ENCODE measurements at places on chromosomes 6 and 20.

GRCh38 chr6:124780623-124781022, 181.6 kb upstream of the RNF217 start:
- no peak for DNase-seq

DNA sequence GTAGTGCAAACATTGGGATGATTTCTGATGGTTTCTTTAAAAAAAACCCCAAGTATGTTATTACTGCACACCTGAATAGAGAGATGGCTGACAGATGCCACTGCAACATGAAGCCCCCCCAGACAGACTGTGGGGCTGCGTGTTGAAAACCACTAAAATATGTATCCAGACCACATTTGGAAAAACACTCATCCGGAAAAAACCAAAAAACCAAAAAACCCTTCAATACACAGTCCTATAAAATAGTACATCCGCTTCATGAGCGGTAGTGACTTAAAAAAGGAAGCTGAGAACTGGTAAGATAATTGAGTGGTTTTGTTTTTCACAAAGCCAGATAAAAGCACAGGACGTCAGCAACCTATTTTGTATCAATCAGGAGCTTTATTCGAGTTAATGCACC, 47.1 kb upstream of the EDN3 start:
- DNase-seq = no peak

DNA sequence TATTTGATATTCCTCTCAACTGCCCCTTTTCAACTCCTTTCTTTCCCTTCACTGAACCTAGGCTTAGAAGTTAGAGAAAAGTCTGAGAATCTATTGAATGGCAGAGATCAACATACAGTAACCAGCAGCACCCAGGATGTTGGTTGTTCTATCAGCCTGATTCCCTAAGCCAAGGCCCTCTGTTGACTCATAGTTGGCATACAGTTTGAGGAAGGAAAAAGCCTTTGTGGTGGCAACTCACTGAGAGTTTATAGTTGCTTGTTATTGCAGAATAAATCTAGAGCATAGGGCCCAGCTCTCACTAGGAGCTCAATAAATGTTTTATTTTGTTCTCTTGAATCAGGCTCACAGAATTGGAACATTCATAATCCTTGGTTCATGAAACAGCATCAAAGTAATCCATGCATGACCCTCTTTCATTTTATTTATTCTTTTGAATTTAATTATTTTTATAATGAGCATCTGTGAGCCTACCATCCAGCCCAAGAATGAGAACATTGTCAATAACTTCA, 119.1 kb upstream of the ADGRF1 start:
- DNase-seq = no peak

GRCh38 chr20:1286267-1287024, 20.4 kb downstream of the SNPH start:
- DNase-seq = no peak

DNA sequence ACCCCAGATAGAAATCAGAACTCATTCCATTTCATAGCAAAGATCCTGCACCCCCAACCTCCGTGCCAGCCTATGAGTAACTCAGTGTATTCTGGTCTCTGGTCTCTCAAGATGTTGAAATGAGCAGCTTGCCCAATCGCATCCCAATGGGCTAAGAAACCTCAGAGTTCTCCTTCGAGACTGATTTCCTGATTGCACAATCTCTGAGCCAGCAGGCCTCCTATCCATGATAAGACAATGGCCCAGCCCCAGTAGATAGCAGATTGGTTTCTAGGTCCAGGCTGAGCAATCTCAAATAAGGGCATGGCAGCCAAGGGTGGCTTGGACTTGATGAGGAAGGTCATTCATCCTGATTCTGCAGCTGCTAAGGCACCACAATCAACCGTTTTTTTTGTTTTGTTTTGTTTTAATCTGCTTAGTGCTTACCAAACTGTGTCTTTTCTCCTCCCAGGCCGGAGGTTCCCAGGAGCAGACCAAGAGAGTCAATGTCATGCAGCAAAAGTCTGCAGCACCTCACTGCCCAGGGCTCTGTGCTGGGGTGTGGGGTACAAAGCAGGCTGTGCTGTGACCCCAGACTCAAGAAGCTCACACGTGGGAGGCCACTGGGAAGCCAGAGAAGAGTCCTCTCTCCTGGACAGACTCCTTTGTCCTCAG, 125.1 kb upstream of the NXT1 start:
- no peak for DNase-seq

DNA sequence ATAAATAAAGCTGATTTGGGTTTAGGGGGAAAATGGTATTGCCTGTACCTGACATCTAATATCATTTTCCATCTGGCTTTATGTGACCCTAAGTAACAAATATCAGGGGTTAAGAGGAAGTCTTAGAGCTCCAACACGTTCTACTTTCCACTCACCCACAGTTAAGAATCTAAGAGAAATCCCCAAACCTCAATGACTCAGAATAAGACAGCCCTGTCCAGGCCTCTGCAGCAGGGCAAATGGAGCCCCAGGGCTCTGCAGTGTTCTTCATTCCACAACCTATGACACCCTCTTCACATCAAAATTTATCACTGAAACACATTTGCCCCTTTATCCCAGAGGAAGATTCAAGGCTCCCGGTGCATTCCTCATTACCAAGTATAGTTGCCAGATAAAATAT, 20.3 kb upstream of the TENT5A start:
- no peak for DNase-seq

GRCh38 chr6:79403086-79403485, 134.1 kb downstream of the LCA5 start:
- no peak for DNase-seq

DNA sequence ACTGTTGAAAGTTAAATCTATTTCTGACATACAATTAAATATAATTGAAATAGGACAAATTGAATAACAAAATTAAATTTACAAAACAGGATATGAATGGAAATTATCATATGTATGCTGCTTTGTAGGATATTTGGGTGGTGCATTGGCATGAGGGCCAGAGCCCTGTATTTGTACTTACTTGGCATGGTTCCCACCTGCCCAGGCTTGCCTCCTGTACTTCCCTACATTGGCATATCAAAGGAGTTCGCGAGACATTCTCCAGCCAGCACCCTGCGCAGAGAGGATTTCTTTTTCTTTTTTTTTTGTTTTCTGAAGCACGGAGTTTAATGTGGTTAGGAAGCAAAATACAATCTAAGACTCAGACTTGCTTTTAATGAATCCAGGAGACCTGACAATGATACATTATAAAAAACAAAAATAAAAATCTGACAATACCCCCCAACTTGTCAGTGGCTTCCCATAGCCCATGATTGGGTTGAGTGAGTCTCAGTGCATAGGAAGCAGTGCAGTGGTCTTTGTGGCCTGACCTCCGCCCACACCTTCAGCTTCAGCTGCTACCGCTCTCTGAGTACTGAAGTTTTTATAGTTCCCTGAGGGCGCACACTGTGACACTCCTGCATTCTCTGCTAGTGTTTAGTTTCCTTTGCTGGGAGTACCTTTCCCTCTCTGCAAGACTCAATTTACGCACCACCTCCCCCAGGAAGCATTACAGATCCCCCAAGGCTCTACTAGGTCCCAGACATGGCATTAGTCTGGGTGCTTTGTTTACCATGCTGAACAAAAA, 440.8 kb downstream of the UTRN start:
- no peak for DNase-seq

GRCh38 chr6:75350156-75350555, 65.6 kb upstream of the TMEM30A start:
- no peak for DNase-seq

- DNase-seq = no peak
These were observed 61.3 kb upstream of the FERMT1 start for GRCh38 chr20:6184086-6184485.
